ENCODE measurements at places on chromosomes 2 and 18.

- DNase-seq: no peak
These were observed 31.1 kb downstream of the TMEM178A start for GRCh38 chr2:39696838-39697237.

GRCh38 chr2:45736757-45737704, 85.6 kb downstream of the PRKCE start:
- DNase-seq: no peak

- no peak for DNase-seq
These were observed 136.2 kb downstream of the MBP start for GRCh38 chr18:76996429-76996828.

GRCh38 chr2:67066782-67067181, 330.4 kb upstream of the ETAA1 start:
- DNase-seq: no peak

GRCh38 chr2:7984693-7985353, 697.0 kb upstream of the ID2 start:
- no peak for DNase-seq

DNA sequence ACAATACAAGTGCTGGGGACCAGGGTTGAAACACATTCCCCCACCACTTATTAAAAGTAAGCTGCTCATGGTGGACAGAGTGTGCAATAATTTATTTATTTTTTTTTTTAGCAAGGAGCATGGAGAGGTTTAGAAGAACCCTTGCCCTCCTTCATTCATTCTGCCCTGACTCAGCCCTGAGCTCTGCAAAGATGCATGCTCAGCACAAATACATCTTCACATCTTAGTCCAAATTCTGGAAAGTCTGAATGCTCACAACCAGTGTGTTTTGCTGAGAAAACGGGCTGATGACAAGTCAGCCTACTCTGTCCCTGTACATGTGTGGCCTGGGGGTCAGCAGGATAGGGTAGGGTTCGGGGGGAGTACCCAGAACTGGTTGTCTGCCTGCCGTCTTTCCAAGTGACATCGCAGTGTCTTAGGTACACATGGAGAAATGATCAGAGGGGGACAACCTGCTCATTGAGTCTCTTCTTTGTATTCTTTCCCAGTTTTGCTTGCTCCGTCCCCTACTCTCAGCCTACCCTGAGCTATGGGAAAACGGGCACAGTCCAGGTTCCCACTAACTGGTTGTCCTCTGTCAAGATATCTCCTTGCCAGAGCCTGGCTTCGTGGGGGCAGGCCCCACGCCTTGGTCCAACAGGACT, 76.4 kb downstream of the ADD2 start:
- DNase-seq: no peak

DNA sequence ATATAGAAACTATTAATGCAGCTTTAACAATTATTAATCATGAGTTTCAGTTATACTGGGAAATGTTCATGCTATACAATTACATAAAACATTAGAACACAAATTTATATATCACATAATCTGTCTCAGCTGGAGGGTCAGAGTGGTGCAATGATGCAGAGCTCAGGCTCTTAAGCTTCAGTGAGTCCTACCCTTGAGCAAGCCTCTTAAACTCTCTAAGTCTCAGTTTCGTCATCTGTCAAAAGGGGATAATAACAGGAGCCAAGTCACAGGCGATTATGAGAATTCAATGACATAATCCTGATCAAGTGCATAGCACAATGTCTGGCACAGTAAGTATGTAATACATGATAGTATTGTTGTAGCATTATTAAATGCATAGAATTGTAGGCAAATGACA, 46.0 kb downstream of the LAMA1 start:
- DNase-seq: no peak

- no peak for DNase-seq
These were observed 4.5 kb downstream of the ANKRD53 start for GRCh38 chr2:70982971-70983370.

DNA sequence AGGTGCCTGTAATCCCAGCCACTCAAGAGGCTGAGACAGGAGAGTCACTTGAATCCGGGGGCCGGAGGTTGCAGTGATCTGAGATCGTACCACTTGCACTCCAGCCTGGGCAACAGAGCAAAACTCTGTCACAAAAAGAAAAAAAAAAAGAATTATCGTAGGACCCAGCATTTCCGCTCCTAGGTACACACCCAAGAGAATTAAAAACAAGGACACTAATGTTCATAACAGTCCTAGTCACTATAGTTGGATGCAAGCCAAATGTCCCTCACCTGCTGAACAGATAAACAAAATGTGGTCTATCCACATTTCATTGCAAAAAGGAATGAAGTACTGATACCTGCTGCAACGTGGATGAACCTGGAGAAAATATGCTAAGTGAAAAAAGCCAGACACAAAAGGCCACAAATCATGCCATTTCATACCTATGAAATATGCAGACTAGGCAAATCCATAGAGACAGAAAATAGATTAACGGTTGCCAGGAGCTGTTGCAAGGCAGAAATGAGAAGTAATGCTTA, 21.2 kb downstream of the ADRA2B start:
- DNase-seq: no peak

GRCh38 chr18:63431180-63431579, 8.9 kb upstream of the VPS4B start:
- no peak for DNase-seq

DNA sequence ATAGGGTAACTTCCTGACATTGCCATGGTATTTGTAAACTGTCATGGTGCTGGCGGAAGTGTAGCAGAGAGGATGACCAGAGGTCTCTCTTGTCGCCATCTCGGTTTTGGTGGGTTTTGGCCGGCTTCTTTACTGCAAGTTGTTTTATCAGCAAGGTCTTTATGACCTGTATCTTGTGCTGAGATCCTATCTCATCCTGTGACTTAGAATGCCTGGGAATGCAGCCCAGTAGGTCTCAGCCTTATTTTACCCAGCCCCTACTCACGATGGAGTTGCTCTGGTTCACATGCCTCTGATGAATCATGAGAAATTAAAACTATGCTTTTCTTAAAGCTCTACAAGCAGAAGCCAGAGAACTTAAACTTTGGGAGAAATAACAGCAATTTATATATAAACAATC, 12.7 kb upstream of the NFU1 start:
- DNase-seq: no peak
